NCI-H2081 treated with DMSO at 0.1 percent for 48 hours (cell line): ENCODE measurements at places on chromosomes 4 and X.

- DNase-seq = no peak
These were observed 706.5 kb downstream of the FSTL5 start for GRCh38 chr4:161457311-161457710.

DNA sequence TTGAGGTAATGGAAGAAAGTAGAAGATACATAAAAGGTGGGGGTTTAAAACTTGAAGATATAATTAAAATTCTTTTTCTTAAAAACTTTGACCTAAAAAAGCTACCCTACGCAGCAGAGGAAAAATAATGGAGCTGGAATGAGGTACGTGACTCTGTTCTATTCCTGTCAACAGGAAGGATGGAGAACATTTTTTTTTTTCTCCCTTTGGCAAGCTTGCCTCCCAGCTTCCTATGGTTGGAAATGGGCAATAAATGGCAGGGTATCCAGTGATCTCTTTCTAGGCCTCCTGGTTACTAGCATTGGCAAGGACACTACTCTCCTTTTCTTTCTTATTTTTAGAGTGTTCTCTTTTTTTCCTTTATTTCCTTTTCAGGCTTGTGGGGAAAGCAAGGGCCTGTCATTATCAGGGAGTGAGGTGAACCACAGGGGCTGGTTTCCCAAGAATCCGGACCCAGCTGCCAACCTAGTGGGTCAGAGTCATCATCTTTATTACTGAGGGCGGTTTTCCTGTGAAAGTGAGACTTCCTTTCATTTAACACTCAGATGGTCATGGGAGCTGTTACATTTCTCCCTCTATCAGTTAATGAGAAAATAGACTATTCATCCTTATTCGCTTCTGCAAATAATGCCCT lies 224.6 kb downstream of the SPRY1 start:
- no peak for DNase-seq

DNA sequence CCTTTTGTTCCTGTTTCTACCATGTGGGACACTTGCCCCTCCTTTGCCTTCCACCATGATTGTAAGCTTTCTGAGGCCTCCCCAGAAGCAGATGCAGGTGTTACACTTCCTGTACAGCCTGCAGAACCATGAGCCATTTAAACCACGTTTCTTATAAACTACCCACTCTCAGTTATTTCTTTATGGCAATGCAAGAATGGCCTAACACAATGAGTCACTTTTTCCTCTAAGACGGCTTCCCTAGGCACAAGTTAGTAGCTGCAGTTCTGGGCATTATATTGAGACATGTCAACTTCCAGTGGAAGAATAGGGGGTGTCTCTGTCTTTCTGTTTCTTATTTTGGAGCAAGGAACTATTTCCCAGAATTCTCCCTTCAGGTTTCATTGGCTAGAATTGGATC lies 32.9 kb upstream of the DIPK2B start:
- DNase-seq = no peak

DNA sequence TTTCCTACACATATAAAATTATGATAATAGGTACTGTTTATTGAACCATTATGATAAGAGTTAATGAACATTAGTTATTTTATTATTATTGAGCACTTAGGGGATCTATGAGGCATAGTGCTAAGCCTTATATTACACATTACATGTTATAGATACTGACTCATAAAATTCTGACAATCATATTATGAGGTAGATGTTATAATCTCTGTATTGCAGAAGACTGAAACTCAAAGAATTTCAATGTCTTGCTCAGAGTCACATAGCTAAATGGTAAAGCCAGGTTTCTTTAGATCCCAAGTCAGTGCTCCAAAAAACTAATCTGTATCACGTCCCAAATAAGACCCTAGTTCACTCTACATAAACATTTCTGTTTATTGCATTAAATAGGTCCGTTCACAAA lies 207.2 kb upstream of the CNKSR2 start:
- no peak for DNase-seq

GRCh38 chrX:10944136-10944885 lies 166.8 kb upstream of the HCCS start:
- no peak for DNase-seq
